ENCODE measurements at places on chromosomes 6 and 20.

GRCh38 chr20:38962928-38963401, 821 bp downstream of the DHX35 start:
- DNase-seq = no peak

DNA sequence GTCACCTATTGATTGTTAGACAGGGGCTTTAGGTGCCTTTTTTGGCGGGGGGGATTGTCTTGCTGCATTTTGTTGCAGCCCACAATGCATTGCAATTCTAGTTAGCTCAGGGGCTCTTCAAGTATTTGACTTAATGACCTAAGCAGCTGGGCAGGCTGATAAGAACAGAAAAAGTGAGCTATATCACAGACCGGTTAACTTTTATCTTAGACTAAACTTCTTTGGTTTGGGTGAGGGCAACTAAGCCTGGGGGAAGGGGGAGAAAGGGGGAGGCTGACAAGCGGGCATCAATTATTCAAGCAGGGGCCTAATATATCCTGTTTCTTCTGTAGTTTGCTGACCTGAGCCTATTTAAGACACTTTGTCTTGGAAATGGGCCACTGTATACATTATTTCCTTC, 66.0 kb upstream of the GPR6 start:
- DNase-seq = no peak

DNA sequence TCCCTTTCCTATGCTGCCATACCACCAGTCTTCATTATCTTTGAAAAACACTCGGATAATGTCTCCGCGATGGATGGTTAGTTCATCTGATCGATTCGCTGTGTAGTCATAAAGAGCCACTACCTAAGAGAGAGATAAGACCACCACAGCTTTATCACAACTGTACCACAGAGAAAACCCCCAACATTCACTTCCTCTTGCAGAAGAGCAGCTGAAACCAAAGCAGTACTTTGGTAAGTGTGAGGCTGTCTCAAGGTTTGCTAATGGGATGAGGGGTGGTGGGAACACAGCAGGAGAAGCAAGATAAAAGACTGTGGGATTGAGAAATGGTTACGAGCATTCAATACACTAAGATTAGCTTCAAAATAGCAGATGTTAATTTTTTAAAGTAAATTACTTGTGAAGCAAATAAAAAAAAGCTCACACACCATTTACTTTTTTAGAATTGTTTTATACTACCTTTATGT, 142.1 kb downstream of the MYB start:
- no peak for DNase-seq

DNA sequence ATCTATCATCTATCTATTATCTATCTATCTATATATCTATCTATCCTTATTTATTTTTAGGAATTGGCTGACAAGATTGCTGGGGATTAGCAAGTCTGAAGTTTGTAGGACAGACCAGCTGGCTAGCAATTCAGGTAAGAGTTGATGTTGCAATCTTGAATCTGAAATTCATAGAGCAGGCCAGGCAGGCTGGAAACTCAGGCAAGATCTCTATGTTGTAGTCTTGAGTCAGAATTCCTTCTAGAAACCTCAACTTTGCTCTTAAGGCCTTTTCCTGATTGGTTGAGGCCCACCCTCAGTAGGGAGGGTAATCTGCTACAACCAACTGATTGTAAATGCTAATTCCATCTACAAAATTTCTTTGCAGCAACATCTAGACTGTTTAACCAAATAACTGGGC, 19.2 kb downstream of the MAPK13 start:
- DNase-seq = no peak

DNA sequence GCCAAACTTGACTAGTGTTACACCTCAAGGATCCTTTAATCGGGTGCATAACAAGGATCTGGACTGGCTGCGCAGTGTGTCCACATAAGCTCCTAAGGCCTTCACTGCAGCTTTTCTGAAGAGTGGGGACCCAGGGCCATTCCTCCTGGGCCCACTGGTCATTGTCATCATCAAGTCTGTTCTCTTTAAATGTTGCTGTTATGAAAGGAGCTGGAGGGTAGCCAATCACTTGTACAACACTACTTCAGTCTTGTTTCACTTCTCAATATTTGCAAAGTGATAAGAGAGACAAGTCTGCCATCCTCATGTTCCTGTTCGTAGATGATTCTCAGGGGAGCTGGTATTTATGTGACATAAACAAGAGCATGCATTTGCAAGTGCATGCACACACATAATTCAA, 149.8 kb downstream of the SYNDIG1 start:
- DNase-seq = no peak

GRCh38 chr6:144315226-144315980, 30.3 kb downstream of the UTRN start:
- DNase-seq = no peak

DNA sequence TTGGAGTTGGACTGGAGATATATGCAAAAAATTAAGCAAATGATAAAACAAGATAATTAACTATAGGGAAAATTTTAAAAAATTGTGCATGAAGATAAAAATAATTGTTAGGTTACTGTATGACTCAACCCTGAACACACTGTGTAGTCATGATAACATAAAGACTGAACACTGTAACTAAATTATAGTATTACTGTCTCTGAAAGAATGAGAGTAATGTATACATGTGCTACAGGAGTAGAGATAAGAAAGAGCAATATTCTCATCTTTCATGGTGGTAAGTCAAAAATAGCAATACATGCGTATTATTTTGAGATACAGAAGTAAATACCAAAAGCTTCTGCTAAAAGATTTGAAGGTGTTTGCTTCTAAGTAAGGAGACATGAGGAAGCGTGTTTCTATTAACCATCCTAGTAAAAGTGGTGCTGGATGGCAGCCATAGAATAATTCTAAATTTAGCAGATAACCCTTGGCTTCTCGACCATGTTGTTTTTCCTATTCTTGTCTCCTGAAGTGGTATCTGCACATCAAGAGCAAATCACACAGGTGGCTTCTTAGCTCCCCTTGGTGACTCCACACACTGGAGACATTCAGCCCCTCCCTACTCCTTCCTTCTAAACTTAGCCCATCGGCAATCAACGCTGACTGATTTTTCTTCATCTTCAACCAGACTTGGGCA, 390.6 kb upstream of the PLCB4 start:
- no peak for DNase-seq

DNA sequence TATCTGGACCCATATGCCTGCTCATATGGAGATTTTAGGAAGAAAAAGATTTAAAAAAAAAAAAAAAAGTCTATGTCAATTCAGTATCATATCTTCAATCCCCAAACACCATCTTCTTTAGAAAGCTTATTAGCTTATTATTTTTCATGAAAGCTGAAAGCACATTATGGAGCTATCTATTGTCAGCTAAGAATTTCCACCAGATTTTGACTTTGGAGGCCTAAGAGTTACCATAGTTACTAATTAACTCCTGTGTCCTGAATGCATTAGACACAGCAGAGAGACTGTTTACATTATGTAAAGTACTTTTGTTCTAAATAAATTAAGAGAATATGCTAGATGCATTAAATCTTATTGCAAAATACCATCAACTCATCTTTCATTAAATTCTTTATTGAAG, 255.5 kb upstream of the NRSN1 start:
- DNase-seq = no peak

GRCh38 chr6:37538107-37538506, 38.4 kb upstream of the CCDC167 start:
- peak; percentile 39 for DNase-seq

DNA sequence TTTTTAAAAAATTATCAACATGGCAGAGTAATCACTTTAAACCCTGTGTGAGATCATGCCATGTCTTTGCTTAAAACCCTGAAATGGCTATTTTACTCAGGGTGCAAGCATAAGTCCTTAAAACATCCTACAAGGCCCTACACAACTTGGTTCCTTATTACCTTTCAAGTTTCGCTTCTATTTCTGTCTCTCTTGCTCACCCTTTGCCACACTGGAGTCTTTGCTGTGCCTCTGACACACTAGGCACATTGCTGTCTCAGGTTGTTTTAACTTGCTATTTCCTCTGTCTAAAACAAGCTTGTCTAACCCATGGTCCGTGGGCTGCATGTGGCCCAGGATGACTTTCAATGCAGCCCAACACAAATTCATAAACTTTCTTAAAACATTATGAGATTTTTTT, 55.6 kb downstream of the KIAA0408 start:
- no peak for DNase-seq

GRCh38 chr6:150118627-150119026, 24.2 kb upstream of the PPP1R14C start:
- DNase-seq = peak; percentile 32

DNA sequence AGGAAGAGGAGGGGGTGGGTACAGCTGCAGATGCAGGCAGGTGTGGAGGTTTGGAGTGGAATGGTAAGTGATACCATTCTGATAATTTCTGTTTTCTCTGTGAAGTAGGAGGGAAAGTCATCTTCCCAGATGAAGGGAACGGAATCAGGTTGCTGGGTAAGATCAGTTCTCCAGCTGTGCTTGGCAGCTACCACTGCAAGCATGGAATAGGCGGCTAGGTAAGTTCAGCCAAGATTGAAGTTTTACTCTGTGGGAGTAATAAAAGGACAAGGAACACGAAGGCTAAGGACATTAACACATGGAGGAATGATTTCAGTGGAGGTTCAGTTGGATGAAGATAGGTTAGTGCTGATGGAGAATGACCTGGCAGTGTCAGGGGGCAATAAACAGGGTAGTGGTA, 128.3 kb downstream of the CARMIL1 start:
- no peak for DNase-seq

DNA sequence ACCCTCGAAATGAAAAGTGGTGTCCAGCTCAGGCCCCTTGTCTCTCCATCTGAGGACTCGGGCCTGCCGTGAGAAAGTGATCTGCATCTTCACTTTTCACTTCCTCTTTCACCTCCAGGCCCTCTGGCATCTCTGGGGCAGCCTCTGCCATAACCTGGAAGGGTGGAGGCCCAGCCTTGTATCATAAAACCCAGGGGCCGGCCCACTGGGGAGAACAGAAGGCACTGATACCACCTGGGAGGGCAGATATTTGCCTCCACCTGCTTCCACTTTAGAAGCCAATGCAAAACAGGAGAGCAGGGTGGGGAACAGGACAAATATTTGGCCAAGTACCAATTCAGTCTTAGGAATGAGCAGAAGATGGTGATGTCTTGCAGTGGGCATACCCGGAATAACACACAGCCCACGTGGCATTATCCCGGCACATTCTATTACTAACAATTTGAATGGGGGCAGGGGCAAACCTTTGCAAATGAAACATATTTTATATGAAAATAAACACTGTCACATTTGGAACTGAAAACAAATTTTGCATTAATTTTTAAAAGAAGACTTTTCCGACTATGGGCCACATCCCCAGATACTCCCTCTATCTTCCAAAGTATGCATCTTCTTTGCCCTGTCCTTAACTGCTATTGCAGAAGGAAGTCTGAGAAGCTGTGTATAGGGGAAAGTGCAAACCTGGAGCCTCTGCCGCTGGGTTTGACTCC, 69.2 kb upstream of the TBC1D7 start:
- DNase-seq = no peak

DNA sequence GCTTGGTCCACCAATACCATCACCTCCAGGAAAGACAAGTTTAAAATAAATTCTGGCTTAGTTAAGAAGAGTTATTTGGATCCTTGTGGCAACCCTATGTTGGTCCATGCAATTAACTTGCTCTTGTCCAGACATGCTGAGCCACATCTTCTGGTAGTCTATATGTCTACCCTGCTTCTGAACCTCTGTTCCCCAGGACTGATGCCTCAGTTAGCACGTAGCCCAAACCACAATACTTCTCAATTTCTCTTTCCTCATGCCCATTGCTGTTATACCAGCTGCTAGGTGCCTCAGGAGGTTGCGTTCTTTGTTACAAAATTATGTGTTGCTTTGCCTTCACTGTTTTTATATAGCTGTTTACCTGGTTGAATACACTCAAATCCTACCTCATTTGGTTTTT, 116.4 kb upstream of the KCNQ5 start:
- DNase-seq = no peak

- DNase-seq = peak; percentile 67
Measured at GRCh38 chr20:59047938-59048680, 5.5 kb upstream of the PRELID3B start.

DNA sequence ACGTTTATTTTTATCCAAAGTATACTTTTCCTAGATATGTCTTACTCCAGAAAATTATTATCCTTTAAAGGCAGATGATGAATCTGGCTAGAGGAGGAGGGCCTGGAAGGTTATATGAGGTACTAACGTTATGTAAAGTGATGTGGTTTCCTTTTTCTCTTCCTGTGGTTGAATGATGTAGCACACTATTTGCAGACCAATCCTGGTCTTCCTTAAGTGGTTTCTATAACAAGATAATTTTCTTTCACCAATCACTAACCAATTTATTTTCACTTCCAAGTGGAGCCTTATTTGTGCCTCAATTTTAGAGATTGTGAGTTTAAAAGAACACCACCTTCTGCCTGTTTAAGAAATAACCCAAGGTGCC, 154.6 kb upstream of the SOX4 start:
- DNase-seq = no peak

DNA sequence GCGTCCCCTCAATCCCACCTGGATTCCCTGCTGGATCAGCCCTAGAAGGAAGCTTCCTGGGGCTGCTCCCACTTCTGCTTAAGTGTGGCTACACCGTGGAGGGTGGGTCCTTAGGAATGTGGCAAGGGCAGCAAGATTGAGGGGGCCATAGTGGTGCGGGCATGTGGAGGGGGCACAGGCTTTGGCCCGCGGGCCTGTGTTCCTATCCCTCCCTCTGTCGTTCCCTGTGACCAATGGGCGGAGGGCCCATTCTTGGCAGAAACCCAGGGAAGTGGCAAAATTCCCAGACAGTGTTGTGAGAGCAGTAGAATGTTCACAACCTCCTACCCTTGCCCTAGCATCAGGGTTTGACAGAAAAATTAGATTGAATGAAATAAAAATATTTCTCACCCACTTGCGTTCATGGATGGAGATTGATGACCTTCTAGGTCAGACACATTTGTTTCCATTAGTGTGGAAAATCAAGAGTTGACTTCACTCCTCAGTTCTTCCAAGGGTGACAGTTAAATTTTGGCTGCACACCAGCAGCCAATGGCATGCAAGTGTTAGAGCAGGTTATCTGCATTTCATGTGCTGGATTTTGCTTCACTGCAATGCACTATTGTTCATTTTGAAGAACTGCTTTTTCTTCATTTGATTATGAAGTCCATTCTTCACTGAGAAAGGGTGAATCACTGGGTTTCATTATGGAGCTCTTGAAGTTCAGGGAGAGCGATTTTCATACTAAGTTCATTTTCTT, 49.3 kb upstream of the AHI1 start:
- no peak for DNase-seq

DNA sequence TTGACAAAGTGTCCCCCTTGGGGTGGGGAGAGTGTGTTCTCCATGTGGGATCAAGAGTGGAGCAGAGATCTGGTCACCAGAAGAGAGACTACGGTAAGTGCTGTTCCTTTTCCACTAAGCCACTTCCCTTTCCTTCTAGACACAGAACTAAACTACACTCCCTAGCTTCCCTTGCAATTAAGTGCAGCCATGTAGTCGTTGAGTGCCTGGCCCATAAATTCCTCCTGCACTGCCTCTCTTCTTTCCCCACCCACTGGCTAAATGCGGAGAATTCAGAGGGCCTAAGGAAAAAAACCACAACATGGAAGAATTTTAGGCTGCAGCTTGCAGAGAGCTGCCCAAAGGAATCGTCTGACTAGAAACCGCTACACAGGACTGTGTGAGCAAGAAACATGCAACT, 1.5 kb downstream of the WDR27 start:
- no peak for DNase-seq

- DNase-seq = no peak
Measured at GRCh38 chr6:73630401-73630800, 23.4 kb downstream of the SLC17A5 start.

Measured in HepG2 (cell line).